ENCODE measurements at places on chromosomes 7 and 10.

- no peak for DNase-seq
Observed at GRCh38 chr10:69492091-69492745, 41.0 kb downstream of the TSPAN15 start.

- no peak for DNase-seq
Observed at GRCh38 chr10:84921701-84922100, 593.3 kb downstream of the CCSER2 start.

DNA sequence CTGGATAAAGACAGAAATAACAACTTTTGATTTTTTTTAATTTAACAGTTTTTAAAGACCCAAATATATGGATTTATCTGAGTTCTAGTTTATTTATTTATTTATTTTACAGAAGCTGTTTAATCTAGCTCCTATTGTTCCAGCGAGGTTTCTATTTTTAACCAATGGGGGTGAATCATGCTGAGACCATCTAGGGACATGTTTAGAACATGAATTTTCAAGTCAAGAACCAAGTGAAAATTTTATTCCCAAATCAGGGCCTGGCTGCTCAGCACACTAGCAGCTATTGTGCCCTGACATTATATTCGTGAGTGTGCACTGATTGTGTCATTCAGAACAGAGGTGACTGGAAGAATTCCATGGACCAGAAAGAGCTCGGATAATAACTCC is 24.6 kb upstream of the MPP7 start:
- no peak for DNase-seq

DNA sequence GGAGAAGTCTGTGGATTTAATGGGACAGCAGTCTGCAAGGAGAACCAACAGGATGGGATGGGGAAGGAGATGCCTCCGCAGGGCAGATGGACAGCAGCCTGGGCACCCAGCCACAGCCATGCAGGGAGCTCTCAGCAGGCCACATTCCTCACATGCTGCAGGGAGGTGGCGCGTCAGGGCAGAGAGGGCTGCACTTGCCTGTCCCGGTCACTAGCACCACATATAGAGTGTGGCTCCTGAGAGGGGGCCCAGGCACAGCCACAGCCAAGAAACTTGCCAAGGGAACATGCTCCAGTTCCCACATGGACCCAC is 86.8 kb upstream of the ZMIZ1 start:
- DNase-seq: no peak

DNA sequence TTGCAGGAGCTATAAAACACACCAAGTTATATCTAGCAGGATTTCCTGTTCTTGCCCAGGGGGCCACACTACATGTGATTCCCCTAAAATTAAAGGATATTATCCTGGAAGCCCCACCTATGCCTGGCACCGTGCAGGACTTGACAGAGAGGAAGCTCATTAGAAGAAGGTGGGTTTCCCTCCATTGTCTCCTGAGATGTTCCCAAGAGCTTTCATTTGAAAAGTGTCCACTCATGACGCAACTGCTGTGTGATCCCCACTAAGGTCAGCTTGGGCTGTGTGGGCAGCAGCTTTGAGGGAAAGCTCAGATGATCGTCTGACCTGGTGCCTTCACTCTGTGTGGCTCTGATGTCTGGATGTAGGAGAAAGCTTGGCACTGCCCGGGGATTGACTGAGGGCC is 53.5 kb downstream of the RAMP3 start:
- no peak for DNase-seq

- no peak for DNase-seq
Observed at GRCh38 chr10:15158972-15159371, 9.5 kb downstream of the NMT2 start.

DNA sequence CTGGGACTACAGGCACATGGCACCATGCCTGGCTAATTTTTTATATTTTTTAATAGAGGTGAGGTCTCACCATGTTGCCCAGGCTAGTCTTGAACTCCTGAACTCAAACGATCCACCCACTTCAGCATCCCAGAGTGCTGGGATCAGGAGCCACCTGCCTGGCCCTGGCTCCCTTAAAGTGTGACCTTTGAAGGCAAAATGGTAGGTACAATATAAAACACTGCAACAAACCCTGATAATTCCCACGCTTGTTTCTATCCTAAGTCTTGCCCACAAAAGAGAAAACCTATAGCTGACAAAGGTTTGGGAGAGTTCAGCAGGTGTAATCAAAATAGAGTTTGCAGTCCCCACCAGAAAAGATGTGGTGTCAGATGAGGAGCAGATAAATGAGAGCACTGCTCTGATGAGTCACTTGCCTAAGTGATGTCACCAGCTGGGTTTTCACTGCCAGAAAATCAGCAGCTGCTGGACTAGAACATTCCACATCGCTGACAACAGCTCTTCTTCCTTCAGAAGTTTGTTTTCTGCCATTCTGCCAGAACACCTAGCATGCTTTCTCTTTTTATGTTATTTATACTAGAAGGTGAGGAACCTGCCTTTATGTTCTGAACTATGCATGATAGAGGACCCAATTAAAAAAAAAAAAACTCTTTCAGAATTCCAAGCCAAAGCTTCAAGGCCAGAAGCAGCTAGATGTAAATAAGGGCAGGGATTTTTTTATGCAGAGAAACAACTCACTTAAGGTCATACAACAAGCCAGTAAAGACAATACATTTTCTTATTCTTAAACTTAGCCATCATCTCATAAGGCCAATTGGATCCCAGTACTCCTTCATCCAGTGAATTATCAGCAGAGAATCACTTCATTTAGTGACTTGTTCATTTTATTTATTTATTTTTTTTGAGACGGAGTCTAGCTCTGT is 18.0 kb downstream of the PURB start:
- no peak for DNase-seq

DNA sequence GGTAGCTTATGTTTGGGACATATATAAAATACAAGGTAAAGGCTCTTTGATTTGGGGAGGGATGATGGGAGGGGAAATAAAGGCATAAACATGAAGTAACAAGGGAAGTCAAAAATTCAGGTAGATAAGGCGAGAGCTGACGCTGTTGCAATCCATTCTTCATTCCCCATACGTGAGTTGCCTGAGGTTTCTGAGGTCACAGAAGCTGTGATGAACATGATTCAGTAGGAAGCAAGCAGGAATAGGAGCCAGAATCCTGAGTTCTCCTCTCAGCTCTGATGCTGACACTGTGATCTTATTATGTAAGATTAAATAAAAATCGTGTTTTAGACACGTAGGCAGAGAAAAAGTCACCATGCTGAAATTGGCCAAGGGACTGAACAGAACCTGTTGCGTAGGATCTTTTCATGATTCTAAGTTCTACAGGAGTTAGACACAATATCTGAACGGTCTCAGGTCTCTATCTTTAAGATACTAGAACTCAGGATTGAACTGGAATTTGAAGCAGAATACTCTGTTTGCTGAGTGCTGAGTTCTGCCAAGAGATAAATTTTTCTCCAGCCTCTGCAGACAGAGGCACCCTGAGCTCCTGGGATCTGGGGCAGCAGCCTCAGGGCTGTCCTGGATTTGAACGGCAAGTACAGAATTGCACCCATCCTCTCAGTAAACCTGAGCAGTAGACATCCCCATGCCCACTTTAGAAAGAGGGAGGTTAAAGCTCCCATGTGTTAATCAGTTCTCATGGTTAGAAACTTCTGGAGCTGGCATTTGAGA is 21.0 kb downstream of the KLF6 start:
- no peak for DNase-seq

GRCh38 chr10:114995468-114996247 is 57.7 kb downstream of the TRUB1 start:
- DNase-seq: no peak

DNA sequence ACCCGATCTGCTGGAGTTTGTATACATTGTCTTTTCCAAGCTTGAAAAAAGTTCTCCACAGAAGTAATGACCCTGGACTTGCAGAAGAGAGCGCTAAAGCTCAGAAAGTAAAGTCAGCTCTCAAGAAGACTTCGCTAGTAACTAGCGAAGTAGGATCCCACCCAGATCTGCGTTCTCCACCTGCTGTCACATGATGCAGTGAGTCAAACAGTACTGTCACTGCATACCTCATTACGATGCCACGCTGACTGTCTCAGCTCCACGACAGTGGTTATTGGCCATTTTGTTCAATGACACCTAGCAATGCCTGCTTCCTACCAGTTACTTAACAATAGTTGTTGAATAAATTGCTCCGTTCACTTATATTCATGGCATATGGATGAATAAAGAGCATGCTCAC is 29.7 kb upstream of the SEC61G start:
- DNase-seq: peak; percentile 70

DNA sequence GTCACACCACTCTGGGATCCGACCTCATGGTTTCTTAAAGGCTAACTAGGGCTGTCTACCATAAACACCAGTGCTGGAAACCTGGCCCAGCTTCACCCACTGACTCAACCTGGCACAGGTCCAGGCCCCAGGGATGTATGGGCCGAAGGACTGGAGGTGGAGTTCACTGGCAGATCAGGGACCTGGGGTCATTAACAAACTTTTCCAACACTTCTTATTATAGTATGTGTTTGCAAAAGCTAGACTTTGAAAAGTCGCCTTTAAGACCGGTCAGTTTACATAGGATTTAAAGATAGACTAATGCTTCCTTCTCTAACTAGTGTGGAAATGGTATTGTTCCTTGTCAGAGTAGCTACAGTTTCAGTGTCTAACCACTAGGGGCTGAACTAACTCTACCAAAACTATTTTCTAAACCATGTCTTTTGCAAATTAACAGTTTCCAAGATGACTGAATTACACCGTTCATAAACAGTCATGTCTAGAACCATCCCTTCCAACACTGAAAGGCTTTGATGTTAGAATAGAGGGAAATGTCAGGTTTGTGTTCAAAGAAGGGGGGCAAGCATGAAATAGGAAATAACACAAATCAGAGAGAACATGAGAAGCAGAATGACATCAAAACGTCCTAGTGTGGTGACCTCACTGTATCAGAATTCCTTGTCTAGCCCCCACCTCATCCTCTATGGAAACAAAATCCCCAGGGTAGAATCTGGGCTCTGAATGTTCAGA is 29.7 kb downstream of the STN1 start:
- DNase-seq: peak; percentile 54

DNA sequence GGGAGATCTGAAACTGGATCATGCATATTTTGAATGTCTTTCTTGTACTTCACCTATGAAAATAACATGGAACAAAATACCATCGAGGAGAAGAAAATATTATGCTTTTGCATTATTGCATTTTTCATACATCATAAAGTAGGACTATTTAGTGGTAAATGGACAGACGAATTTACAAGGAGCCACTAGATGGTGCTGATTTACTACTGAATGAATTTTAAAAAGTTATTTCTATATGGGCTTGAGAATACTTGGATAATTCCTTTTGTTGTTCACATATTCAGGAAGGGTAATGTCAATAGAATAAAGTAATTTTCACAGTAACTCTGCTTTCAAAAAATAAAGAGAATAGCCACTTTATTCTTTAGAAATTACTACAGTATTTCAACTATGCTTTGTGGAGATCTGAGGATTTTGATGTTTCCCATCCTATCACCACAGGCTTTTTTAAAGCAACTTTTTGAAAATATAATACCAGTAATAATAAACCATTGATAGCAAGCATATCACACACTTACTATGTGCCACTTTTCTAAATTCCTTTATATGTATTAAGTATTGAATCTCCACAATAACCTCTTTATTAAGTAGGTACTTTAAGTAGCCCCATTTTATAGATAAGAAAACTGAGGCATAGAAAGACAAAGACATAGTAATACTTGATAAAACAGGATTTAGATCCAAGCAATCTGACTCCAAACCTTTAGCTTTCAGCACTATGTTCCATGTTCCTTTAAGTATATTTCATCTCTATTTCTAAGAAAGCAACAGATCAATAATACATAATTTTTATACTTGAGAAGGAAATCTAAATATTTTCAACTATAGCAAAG is 38.6 kb downstream of the NEBL start:
- DNase-seq: no peak

DNA sequence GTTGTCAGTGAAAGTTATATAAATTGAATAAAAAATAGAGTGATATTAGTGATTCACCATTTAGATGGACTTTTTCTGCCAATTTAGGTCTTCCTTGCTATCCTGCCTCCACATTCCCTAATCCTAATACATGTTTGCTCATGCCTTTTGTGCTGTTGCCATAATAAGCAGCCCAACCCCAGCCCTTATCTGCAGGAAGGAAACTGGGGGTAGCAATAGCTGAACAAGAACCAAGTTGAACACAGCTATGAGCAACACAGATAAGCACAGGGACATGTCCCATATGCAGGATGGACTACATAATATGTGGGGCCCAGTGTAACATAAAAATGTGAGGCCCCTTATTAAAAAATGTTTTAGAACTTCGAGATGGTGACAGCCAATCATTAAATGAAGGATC is 91.2 kb upstream of the AHR start:
- no peak for DNase-seq

DNA sequence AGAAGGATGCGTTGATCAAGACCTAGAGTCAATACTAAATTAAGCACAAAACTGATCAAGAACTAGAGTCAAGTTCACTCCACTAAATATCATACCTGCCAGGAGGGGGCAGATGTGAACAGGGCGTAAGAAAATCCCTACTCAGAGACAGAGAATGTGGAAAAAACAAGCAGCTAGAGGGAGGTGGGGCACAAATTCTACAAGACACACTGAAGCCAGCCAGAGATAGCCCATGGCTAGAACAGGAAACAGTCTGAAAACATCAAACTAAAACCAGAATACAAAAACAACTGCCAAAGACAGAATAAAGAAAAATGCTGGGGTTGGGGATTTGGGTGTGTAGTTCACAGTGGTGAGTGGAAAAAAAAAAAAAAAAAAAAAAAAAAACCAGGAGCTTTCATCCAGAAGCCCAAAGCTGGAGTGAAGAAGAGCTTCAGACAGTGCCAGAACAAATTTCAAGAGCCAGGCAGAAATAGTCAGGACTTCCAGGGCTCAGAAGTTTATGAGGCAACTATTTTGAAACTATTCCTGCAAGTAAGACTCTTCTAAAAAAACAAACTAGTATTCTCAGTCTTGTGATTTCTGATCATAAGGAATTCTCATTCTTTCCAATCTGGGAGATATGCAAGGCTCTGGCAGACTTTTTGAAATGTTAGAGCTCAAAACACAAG is 118.3 kb downstream of the CCDC71L start:
- peak; percentile 73 for DNase-seq

GRCh38 chr7:135270577-135271254 is 37.1 kb downstream of the STRA8 start:
- no peak for DNase-seq

DNA sequence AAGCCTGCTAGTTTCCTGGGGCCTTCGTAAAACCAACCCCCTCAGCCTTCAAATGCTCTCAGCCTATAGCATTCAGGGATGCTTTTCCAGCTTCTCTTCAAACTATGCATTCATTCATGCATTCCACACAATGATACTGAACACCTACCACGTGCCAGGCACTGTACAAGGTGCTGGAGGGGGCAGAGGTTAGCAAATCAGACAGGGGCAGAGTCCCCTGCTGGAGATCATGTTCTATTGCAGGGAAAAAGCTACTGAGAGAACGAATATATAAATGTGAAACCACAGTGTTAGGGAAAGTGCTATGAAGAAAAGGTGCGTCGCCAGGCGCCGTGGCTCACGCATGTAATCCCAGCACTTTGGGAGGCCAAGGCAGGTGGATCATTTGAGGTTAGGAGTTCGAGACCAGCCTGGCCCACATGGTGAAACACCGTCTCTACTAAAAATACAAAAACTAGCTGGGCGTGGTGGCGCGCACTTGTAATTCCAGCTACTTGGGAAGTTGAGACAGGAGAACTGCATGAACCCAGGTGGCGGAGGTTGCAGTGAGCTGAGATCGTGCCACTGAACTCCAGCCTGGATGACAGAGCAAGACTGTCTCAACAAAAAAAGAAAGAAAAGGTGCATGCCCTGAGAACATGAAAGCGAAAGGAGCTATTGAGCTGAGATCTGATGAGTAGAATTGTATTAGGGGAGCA is 64.6 kb upstream of the CALN1 start:
- DNase-seq: no peak
